ENCODE measurements at places on chromosomes 2 and 18.

- DNase-seq, result no peak
These were observed 160.4 kb downstream of the SMAD7 start for GRCh38 chr18:48790226-48790863.

- DNase-seq, result no peak
These were observed 45.7 kb downstream of the FAM210A start for GRCh38 chr18:13680612-13681011.

GRCh38 chr2:158488442-158489216 is 31.9 kb downstream of the PKP4 start:
- DNase-seq, result no peak

DNA sequence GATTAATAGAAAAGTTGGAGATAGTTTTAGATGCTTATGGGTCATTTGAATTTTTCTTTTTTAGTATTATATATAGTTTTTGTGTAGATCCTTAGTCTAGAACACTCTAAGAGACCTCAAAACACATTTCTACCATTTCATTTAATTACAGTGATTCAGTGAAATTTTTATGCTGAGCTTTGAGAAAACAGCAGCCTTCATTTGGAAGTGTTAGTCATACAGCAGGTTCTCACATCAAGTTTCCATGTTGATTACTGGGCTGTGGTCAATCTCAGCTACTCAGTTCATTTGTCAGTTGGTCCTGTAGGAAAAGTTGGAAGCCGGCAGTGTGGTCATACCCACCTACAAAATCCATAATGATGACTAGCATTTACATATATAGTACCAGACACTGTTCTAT is 37.9 kb downstream of the MAP3K19 start:
- DNase-seq, result no peak

GRCh38 chr2:124382067-124382618 is 357.1 kb downstream of the CNTNAP5 start:
- no peak for DNase-seq

- no peak for DNase-seq
These were observed 8.7 kb upstream of the ACSL3 start for GRCh38 chr2:222851956-222852617.

- no peak for DNase-seq
These were observed 50.1 kb downstream of the ITGAV start for GRCh38 chr2:186639939-186640338.

GRCh38 chr2:173106959-173107628 is 31.4 kb downstream of the MAP3K20 start:
- no peak for DNase-seq
